Activated CD8-positive, alpha-beta T cell treated with anti-CD3 and anti-CD28 coated beads for 36 hours (primary cell): ENCODE measurements at places on chromosomes 6 and 20. TPM values are rescaled to one million over a fixed set of nuclear protein-coding genes. Genes with fewer than 3 reads are reported as not detected.
A peak's percentile ranks its signal among the peaks of the same experiment; 100 is the strongest.

GRCh38 chr6:132300323-132300949, 100.8 kb downstream of the MOXD1 start:
- peak; percentile 59 for DNase-seq

The SCAND1 gene
- 49.2 TPM for total RNA-seq

- no peak for DNase-seq
Observed at GRCh38 chr6:2630359-2630758, 120.4 kb downstream of the MYLK4 start.

DNA sequence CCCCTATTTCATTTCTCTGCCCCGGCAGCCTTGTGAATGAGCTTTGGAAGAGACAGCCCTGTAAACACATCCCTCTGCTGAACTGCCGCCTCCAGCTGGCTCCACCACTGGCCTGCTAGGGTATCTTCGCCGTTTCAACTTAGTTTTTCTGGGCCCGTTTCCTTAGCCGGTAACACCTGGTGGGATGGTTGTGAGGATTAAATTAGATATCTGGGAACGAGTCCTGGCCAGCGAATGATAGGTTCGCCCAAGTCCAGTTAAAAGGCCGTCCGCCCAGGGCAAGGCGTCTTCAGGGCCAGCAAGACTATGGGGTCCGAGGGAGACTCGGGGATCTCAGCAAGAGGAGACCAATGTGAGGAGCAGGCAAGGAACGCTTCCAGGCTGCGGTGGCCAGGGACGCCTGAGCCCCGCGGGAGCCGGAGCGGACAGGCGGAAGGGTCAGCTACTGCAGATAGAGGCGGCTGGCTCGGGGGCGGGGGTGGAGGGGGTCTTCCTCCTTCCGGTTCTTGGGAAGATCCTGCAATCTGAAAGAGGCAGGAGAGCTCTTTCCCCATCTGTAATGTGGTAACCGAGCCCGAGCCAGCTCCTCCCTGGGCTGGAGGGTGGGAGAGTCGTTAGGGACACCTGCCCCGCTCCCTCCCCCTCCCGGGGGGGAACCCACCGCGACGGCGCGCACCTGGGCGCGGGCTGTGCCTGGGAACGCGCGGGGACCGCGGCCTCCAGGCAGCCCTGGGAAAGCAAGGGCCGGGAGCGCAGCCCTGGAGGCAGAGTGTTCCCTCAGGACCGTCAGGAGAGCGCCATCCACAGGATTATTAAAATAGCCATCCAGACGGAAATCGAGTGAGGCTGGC, 4.5 kb upstream of the PTCRA start:
- no peak for DNase-seq

The DNAAF9 gene
- 1.7 TPM for total RNA-seq

The BACH2 gene
- total RNA-seq = 66.9 TPM

DNA sequence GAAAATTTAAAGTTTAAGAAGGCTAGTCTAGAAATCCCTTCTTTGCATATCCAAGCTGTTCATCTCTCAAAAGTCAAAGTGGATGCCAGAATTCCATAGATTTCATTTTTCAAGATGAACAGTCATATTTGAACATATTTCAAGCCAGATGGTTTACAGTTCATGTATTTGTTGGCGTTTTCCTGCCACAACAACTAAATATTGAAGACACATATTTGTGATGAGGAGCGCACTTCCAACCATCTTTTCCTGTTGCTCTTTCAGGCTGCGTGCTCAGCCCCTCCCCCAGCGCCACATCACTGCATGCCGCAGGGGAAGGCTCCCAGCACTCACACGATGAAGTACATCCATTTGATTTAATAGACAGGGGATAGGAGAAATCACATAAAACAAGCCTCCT, 5.9 kb upstream of the NOX3 start:
- no peak for DNase-seq

GRCh38 chr20:54856202-54856601, 380.8 kb downstream of the DOK5 start:
- DNase-seq = no peak

The CST5 gene
- total RNA-seq = not detected

GRCh38 chr6:168828800-168829199, 387.8 kb downstream of the SMOC2 start:
- DNase-seq = no peak
